ENCODE measurements at places on chromosomes 6 and 20.

DNA sequence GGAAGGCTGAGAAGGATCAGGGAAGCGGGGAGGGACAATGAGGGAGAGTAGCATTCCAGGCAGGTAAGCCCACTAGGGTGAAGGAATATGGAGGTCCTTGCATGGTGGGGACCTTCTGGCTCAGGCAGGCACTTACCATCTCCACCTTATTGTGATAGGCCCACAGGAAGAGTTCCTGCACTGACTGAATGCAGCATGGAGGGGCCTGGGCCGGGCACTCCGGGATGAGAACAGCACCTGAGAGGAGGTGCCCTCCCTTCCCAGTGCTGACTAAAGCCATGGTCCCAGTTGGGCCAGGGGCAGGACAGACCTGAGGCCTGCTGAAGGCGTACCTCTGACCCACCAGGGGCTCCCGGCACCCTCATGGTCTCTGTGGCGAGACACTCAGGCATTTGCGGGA lies 392.7 kb downstream of the CDC5L start:
- no peak for DNase-seq

DNA sequence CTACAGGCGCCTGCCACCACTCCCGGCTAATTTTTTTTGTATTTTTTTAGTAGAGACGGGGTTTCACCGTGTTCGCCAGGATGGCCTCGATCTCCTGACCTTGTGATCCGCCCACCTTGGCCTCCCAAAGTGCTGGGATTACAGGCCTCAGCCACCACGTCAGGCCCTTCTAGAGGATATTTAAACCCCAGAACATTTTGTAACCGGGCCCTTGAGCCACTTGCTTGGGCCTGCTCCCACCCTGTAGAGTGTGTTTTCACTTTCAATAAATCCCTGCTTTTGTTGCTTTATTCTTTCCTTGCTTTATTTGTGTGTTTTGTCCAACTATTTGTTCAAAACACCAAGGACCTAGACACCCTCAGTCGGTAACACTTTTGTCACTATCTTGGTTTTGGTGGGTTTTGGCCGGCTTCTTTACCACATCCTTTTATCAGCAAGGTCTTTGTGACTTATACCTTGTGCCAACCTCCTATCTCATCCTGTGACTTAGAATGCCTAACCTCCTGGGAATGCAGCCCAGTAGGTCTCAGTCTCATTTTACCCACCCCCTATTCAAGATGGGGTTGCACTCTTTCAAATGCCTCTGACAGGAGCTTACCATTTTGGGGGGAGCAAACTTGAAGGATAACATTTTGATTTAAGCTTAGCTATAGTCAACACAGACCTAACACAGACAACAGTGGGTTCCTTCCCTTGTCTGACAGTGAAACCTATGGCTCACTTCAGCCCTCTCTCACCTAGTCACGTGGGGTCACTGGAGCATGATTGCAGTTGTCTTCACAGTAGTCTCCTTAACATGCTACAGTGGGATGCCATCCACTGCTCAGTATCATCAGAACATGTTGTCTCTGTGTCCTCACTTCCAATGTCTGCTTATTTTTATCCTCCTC lies 27.9 kb upstream of the KIF6 start:
- DNase-seq: peak; percentile 21

DNA sequence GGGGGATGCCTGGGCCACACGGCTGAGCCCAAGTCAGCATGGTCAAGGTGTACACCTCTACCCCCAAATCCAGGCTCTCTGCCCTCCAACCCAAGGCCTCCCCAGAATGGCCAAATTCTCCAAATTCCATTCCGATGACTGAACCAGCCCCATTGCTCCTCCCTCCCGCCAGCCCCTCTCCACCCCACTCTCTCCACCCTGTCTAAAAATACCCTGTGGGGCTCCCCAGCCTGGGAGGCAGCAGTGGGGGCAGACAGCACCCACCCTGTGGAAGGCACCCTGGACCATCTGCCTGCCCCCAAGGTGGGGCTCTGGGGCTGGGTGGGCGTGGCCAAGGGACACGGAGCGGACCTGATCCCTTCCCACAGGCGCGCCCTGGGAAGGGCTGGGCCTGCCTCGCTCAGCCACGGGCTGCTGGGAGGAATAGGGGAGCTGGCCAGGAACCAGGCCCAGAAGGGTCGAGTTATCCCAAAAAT lies 11.4 kb downstream of the TEAD3 start:
- DNase-seq: peak; percentile 69

DNA sequence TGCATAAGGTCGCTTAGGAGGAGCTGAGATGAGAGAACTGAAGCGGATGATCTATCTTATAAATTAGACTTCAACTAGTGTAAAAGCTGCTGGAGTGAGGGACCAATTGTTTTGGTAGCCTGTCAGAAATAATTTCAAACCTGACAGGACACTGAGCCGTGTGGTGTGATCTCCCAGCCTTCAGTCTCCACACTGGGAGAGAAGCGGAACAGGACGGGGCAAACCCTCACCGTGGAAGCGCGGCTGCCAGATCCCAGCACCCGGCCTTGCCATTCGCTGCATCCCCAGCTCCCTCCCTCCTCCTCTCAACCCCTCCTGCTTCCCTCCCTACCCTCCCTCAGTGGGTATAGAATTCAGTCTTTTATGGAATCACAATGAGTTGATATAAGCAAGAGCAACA lies 900.1 kb upstream of the SLC35B3 start:
- DNase-seq: no peak

- DNase-seq: no peak
Observed at GRCh38 chr20:59581993-59582679, 22.2 kb upstream of the PHACTR3 start.

- DNase-seq: no peak
Observed at GRCh38 chr6:2756687-2757224, 6.0 kb upstream of the MYLK4 start.

DNA sequence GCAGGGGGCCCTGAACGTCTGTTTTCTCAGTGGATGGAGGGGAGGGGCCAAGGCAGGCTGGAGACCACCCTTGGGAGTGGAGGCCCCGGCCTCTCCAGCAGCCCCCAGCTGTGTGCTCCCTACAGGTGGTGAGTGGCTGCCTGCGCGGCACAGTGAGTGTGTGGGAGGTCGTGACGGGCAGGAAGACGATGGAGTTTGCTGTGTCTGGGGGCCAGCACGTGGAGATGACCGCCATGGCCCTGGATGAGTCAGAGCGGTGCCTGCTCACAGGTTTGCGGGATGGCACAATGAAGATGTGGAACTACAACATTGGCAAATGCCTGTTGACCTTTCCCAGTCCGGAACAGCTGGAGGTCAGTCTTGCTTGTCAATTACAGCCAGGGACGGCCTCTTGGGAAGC lies 52.6 kb downstream of the EFCAB8 start:
- DNase-seq: no peak

DNA sequence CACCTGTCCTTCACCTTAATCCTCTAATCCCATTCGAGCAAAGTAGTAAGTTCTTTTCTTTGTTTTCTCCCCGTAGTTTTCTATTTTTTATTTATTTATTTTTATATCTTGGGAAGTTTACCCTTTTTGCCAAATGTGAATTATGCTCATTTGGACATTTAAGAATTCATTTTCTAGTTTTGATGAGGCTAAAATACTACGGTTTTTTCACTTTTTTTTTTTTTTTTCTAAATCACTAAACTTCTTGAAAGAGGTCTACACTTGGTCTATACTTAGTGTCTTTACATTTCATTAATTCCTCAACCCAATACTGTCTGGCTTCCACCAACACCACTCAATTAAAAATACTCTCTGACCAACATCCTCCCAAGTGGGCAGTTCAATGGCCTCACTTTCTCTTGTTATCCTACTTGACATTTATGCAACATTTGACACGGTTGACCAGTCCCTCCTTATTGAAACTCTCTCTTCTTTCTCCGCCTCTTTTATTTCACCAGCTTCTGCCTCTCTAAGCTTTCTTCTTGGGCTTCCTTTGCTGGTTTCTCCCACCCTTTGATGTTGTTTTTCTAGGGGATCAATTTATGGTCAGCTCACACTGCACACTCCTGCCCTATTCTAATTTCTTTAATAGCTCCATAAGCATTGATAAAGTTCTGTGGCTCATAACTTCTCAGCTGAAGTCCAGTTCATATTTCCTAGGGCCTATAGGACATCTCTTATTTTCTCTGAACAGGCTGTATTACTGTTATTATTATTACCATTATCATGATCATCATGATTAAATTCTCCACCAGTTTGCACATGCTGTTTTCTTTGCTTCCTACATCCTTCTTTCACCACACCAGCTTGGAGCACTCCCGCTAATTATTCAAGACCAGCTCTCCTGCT lies 72.6 kb upstream of the CITED2 start:
- no peak for DNase-seq

DNA sequence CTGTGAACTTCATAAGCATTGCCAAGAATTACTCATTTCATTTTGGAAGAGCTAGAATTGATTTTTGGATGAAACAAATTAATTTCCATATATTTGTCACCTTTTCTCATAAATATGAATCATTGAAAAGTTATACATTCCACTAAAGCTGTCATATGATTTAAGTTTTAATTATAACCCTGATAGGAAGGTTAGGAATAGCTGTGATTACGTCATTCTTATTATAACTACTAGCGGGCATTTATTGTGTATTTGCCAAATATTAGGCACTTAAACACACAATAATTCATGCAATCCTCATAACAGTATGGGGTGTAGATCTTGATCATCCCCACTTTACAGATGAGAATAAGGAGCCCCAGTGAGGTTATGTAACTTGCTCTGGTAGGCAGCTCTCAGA lies 77.4 kb upstream of the ENPP5 start:
- DNase-seq: no peak

DNA sequence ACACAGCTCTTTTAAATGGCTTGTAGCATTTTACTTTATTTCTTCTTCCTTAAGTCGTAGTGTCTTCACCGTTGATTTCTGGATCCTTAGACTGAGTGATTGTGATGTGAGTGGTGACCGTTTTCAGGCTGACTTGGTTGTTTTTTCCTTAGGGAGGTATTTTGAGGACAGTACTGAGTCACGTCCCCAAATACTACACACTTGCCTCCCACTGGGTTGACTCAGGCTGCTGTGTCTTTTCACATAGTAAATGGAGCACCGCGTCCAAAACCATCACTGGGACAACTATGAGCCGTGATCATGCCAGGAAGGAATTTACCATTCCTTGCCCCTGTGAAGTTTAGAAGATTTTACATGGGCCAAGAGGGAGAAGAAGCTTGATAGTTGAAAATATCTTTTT lies 174.1 kb downstream of the FARS2 start:
- no peak for DNase-seq

DNA sequence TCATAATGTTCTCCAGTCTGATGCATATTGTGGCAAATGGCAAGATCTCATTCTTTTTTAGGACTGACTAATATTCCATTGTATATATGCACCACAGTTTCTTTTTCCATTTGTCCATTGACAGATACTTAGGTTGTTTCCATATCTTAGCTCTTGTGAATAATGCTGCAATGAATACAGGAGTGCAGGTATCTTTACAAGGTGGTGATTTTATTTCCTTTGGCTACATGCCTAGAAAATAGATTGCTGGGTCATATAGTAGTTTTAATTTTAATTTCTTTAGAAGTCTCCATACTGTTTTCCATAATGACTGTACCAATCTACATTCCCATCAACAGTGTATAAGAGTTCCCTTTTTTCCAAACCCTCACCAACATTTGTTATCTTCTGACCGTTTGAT lies 97.5 kb downstream of the TRMT11 start:
- no peak for DNase-seq

GRCh38 chr20:39698752-39699151 lies 736.6 kb downstream of the DHX35 start:
- no peak for DNase-seq

DNA sequence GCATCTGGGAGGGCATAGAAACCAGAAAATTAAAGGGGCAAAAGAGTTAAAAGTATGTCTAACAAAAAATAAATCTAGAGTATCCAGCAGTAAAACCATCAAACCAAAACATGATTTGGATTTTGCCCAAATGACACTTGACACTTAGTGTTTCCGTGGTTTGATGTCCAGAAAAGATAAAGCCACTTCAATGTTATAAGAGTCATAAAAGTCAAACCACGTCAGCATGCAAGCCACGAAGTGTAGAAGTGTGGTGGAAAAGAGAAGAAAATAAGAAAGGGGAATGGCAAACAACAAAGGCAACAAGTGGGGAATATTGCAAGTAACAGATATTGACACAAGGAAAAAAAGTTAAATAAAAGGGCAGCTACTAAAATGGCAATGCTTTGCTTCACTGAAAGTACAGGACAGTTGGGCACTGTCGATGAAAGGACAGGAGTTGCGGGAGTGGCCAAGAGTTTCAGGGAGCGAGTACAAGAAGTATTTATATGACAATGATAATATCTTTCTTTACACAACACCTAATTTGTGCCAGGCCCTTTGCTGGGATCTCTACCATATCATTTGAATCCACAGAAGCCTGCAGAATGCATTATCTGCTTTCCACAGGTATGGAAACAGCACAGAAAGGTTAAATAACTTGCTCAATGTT lies 6.3 kb upstream of the HDDC2 start:
- no peak for DNase-seq

- no peak for DNase-seq
Observed at GRCh38 chr20:57665589-57665971, 44.2 kb downstream of the PMEPA1 start.

DNA sequence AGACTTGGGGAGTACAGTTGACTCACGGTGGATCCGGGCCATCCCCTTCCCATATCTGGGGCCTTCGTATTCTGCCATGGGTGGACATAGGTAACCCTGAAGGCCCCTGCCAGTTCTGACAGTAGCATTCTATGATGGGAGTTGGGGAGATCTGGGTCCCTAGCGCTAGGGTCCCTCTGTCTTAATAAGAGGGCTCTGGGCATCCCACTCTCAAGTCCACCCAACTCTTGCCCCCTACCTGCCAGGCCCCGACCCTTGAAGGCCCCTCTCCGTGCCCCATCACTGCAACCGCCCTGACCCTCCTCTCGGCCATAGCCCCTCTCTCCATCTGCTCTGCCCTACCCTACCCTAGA lies 6.5 kb upstream of the CAPN11 start:
- no peak for DNase-seq

- DNase-seq: no peak
Observed at GRCh38 chr20:34070859-34071258, 41.2 kb downstream of the EIF2S2 start.

GRCh38 chr20:36591281-36591680 lies 14.3 kb upstream of the RAB5IF start:
- no peak for DNase-seq

DNA sequence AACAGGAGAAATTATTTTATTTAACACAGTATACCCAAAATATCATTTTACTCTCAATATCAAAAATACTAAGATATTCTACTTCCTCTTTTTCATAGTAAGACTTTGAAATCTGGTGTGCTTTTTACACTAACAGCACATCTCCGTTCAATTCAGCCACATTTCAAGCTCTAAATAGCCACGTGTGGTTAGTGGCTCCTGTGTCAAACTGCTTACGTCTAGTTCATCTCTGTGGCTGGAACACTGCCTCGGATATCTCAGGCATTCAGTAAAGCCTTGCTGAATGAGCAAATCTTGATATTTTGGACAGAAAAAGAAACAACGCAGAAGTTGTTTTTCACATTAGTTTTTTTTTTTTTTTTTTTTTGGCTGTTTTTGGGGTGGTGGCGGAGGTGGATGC lies 136.1 kb downstream of the EYA4 start:
- DNase-seq: no peak

DNA sequence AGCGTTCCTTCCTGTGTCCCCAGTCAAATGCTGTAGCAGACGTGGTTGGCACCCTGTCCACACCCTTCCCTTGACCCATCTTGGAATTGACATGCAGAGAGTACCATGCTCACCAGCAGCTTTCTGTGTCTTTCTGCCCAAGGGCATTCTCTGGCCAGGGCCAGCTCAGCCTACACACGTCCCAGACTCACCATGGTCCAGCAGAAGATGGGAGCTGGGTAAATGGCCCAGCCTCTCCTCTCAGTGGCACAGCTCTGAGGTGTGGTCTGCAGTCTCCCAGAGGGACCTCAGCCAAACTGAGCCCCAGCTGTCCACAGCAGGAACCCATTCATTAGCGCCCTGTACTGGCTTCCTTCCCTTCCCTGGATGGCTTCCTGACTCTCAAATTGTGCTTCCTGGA lies 31.1 kb upstream of the BLCAP start:
- no peak for DNase-seq
